Stimulated activated CD8-positive, alpha-beta memory T cell treated with anti-CD3 and anti-CD28 coated beads, Interleukin-4, amount 100 ng/mL, for 48 hours (primary cell): ENCODE measurements at places on chromosomes 4 and X.

DNA sequence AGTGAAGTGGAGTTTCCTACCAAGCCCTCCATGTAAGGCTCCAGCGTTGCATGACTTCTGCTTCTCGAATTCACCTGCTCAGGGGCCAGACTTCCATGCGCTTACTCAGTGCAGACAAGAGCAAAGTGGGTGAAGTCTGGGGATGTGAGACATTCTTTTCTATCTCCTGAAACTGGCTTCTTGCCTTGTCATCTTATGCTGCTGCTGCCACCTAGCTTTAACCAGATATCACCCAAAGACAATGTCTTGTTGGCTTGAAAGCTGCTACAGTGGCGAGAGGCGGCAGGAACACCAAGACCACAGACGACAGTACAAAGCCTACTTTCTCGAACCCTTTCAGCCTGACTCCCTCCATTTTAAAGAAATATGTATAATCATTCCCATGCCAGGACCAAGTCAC is 103.6 kb upstream of the ADGRG2 start:
- DNase-seq = no peak

DNA sequence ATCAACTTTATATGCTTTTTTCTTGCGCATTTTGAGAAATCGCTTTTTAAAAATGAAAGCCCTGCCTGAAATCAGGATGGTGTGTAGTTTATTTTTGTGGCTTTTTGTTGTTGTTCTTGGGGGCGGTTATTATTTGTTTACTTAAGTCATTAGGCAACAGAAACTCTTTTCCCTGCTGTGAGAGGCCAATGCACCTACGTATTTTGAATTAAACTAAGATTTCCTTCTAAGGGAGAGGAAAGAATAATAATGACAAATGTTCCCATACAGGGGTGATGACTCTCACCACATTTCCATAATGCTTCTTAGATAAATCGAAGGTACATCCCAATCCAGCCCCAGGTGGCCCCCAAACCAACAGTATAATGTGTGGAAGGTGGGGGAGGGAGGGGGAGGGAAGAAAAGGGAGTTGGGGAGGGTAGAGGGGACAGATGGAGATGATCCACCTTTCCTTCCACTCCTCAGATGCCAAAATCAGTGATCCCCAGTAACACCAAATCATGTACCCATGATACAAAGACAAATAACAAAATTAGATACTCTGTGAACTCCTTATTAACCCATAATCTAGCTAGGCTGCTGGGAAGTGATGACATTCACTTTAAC is 39.6 kb downstream of the ZNF827 start:
- no peak for DNase-seq

- DNase-seq = no peak
Measured at GRCh38 chr4:26325191-26325590, 4.4 kb downstream of the RBPJ start.

DNA sequence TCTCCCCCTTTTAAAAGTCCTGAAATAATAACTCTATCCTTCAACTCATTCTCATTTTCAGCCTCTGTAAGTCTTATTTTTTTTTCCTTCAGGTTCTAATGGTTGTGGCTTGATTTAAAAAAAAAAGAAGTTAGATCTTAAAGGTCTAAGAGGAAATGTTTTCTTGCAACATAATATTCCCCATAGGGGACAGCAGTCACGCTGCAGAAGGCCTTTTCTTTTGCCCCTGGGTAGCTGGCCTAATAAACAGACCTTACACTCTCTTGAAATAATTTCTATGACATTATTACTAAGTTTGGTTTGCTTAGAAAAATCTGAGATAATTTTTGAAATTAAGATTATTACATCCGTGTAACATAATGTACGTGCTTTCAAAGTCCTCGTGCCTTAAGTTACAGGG is 564.1 kb upstream of the SPANXN1 start:
- DNase-seq = no peak

DNA sequence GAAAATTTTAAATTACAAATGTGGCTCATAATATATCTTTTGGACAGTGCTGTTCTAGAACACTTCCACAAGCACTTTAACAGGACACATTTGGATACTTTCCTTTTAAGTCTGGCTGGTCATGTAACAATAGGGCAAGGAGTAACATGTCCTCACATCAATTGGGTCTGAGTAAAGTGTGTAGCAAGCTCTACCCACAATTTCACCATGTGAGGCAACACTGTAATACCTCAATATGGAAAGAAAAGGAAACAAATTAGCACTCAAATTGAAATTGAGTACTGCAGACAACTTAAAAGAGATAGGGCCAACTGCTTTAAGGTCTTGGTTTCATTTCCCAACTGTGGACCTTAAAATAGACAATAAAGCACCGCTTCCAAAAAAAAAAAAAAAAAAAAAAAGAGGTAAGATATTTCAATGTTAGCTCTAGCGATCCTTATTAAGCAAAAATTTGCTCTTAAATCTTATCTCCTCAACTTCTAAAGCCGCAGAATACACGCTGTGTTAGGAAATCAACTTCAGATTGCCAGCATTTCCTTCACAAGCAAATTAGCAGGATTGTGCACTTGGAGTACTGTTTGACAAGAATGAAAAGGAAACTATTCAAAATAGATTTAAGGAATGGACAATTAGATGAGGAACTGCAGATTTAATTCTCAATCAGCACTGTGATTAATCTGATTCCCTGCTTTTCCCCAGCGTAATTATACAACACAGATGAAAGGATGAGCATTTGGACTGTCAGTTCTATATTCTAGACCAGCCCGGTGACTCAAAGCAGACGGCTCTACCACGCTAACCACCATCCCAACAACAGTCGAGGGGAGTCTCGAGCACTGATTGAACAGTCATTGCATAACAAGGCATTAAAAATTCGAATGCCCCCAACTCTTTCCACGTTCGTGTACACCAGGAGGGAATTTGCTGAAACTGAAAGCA is 1.6 kb downstream of the CASK start:
- DNase-seq = peak; percentile 42

- peak; percentile 43 for DNase-seq
Measured at GRCh38 chr4:80173401-80173800, 23.9 kb upstream of the PRDM8 start.

- DNase-seq = no peak
Measured at GRCh38 chrX:17053502-17053901, 107.0 kb downstream of the REPS2 start.

GRCh38 chrX:32530802-32531403 is 680.4 kb downstream of the DMD start:
- DNase-seq = peak; percentile 19

GRCh38 chrX:136021903-136022302 is 36.7 kb downstream of the SLC9A6 start:
- DNase-seq = no peak

GRCh38 chr4:184019076-184019475 is 114.0 kb downstream of the STOX2 start:
- no peak for DNase-seq

DNA sequence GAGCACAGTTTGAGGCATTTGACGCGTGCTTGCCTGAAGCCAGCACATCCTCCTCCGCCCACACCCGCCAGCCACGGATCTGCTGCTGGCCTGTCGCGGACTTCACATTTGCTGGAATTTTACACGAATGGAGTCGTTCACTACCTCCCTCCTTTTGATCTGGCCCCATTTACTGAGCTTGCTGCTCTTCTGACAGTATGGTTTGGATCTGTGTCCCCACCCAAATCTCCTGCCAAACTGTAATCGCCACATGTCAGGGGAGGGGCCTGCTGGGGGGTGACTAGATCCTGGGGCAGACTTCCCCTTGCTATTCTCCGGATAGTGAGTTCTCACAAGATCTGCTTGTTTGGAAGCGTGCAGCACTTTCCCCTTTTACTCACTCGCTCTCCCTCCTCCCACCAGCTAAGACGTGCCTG is 19.9 kb upstream of the CPLX1 start:
- DNase-seq = no peak

- DNase-seq = peak; percentile 63
Measured at GRCh38 chr4:48129307-48130014, 4.6 kb downstream of the TXK start.

DNA sequence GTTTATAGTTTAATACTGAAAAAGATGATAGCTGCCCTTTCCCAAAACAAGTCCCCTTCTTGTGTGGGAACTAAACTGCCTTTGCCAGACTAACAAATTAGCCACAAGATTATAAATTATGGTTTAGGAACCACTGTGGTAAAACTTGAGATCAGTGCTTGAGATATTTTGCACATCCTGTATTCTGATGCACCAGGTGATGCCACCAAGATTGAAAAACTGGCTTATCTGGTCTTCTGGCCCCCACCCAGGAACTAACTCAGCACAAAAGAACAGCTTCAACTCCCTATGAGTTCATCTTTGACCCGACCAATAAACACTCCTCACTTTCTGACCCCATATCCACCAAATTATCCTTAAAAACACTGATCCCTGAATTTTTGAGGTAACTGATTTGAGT is 36.7 kb upstream of the EFNB1 start:
- no peak for DNase-seq

GRCh38 chr4:173211838-173212237 is 43.2 kb downstream of the GALNT7 start:
- no peak for DNase-seq

DNA sequence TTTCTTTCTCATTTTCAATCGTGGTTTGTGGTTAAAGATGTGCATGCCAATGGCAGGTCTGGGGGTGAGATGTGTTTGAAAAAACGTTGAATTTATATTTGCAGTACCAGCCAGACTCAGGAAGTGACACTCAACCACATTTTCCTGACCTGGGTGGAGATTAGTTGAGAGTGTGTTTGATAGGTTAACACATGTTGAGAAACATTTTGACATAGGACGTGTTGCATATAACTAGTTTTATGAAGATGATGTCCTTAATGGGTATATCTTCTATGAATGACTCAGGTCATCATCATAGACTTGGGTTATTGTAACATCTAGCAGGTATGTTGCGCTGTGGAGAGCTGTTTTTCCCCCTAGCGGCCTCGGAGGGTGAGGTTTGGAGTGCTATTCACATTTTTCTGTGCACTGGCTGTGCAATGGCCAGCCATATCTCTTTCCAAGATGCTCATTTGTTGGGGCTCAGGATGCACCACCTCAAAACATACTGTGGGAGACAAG is 21.7 kb upstream of the CD38 start:
- DNase-seq = peak; percentile 80

- DNase-seq = no peak
Measured at GRCh38 chrX:64187762-64188150, 17.8 kb downstream of the AMER1 start.

GRCh38 chr4:141133999-141134995 is 1.0 kb upstream of the RNF150 start:
- no peak for DNase-seq

GRCh38 chr4:168335621-168336020 is 17.1 kb upstream of the DDX60 start:
- no peak for DNase-seq

DNA sequence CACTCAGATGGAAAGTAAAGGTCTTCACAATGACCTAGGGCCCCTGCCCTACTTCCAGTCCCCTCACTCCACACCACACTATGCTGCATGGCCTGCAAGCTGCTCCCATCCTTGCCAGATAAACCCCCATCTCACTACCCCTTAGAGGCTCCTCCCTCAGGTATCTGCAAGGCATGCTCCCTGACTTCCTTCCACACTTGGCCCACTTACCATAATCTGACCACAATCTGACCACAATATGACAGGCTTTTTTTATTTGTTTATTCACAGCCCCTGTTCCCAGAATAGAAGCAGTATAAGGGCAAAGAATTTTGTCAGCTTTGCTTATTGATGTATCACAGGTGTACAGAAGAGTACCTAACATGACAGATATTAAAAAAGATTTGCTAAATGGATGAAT is 124.7 kb downstream of the CAMK2D start:
- DNase-seq = peak; percentile 29

- DNase-seq = no peak
Measured at GRCh38 chr4:84894621-84895020, 71.9 kb downstream of the WDFY3 start.

DNA sequence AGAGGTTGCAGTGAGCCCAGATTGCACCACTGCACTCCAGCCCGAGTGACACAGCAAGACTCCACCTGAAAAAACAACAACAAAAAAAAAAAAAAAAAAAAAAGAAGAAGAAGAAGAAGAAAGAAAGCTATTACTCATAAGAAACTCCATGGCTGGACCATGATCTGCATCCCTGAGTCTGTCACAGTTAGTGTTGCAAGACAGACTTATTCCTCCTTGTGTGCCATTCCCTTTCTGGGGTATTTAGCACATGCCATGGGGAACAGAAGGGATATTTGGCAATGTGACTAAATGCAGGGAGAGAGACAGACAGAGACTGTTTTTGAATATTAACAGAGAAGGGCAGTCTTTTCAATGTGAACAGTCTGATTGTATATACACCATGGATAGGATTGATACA is 16.7 kb upstream of the PDS5A start:
- DNase-seq = no peak

GRCh38 chr4:139129206-139129605 is 47.8 kb downstream of the ELF2 start:
- DNase-seq = no peak

- DNase-seq = no peak
Measured at GRCh38 chrX:49746306-49746705, 50.5 kb upstream of the PAGE1 start.

GRCh38 chr4:1049591-1049905 is 38.1 kb downstream of the FGFRL1 start:
- DNase-seq = no peak

GRCh38 chr4:83832110-83832825 is 296.4 kb downstream of the GPAT3 start:
- DNase-seq = no peak

GRCh38 chrX:104122829-104123228 is 10.5 kb downstream of the ZCCHC18 start:
- DNase-seq = no peak

DNA sequence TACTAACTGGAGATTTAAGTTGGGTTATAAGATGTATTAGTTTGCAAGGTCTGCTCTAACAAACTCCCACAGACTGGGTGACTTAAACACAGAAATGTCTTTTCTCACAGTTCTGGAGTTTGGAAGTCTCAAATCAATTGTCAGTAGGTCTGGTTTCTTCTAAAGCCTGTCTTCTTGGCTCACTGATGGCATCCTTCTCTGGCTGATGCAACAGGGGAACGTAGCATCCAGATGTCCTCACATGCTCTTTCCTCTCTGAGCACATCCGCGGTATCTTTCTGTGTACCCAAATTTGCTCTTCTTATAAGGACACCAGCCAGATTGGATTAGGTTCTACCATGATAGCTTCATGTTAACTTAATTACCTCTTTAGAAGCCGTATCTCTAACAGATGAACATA is 63.2 kb upstream of the BMP3 start:
- DNase-seq = no peak

- DNase-seq = no peak
Measured at GRCh38 chrX:24643116-24643515, 4.0 kb downstream of the PCYT1B start.

DNA sequence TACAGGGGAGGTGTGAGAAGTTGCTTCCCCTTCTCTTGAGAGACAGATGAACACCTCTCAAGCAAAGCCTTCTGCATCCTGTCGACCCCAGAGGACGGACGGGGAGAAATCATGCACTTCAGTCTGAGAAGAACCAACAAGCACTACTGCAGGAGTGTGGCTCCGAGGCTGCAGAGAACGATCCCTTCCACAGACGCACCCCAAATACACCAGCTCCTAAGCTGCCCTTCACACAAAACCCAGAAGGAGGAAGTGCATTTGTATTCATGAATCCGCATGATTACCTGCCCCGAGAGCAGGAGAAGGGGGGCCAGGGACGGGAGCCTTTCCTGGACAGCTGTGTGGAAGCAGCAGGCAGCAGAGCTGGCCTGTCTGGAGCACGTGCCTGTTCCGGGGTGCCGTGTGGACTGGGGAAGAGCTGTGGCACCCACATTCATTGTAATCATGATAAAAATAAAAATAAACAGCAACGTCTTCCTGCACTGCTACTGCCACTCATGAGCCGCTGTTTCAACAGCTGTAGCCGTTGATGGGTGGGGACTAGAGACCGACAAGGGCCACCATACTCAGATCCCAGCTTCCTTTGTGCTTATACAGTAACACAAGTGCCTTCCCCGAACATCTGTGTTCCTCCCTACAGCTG is 42.9 kb downstream of the ACSL1 start:
- no peak for DNase-seq
